Lower leg skin (tissue), 4 donors: ENCODE measurements at places on chromosomes 4 and X. TPM values are rescaled to one million over a fixed set of nuclear protein-coding genes. Genes with fewer than 3 reads are reported as not detected.

The RIPPLY1 gene
- total RNA-seq = not detected

GRCh38 chr4:37615059-37615719, 71.0 kb downstream of the RELL1 start:
- no peak for DNase-seq

DNA sequence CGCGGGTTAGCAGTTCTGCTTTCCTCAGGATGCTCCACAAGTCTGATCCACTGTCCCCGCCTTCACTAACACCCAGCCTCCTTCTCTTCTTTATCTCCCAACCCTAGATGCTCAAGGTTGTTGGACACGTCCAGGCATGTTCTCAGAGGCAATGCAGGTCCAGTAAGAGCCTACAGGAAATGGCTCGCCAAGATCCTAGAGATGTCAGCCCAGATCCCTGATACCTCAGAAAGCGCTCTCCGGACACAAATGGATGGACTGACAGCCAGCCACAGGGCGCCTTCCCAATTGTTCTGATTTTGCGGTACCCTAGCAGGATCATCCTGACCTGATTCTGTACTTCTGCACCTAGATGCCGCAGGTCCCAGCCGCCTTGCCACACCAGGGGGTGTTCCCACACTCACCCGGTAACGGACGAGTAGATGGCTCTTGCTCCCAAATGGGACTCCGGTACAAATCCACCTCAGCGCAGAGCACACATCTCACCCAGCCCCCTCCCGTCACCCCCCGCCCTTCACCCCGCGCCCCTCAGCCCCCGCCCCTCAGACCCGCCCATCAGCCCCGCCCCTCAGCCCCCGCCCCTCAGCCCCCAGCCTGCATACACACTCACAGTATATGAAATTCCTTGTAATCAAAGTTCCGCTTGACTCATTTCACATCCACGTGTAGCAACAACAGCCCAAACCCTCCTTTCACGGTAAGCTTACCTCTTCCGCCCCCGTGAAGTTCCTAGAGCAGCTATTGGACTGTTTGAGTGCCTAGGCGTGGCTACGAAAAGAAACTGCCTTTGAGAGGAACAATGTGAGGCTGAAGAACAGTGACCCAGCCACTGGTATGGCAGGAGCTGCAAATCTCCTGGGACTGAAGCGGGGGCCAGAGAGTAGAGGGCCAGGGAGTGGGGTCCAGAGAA, at the start of gene EDA2R:
TSS of gene EDA2R (minus strand) at position 488 of the 910 bp plus-strand sequence. CDS start 23,058 bp downstream, outside the sequence.
- DNase-seq = peak; percentile 14

The MTTP gene
- total RNA-seq = 0.47 TPM

DNA sequence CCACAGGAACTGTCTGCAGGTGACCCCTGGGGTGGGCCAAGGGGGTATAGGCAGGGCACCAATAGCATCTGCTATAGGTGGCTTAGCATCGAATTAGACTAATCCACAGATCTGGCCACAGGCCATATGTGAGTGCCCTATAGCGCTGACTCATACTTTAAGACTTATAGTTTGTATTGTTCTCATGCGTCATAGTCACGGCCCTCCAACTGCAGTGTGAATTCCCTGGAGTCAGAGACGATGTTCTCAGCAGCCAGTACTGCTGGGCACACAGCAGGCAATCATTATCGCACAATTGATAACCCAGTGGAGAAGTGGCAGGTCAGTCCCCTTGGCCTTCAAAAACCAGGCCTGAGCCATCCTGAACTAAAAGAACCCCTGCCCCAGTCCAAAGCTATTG, 58.1 kb downstream of the ADGRG2 start:
- DNase-seq = no peak

The WAS gene
- 2.7 TPM for total RNA-seq

DNA sequence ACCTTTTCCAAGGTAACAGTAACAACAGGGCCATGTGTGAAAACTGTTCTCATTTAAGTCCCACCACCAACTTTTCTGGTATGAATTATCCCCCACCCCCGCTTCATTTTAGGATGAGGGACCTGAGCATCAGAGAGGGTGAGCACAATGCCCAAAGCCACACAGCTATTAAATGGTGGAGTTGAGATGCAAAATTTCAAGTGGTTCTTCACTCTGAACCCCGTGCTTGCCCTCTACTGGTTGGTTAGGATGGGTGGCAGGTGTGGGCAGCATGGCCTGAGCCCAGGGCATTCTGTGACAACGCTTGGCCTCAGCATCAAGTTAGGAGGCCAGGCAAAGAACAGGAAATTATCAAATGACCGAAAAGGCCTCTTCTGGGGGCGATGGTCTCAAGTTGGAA, 33.5 kb downstream of the MED28 start:
- no peak for DNase-seq

- no peak for DNase-seq
These were observed 1722.1 kb upstream of the PCDH10 start for GRCh38 chr4:131427000-131427399.

The USP51 gene
- total RNA-seq = 0.17 TPM

GRCh38 chrX:1325515-1326116, 11.0 kb upstream of the IL3RA start:
- no peak for DNase-seq

DNA sequence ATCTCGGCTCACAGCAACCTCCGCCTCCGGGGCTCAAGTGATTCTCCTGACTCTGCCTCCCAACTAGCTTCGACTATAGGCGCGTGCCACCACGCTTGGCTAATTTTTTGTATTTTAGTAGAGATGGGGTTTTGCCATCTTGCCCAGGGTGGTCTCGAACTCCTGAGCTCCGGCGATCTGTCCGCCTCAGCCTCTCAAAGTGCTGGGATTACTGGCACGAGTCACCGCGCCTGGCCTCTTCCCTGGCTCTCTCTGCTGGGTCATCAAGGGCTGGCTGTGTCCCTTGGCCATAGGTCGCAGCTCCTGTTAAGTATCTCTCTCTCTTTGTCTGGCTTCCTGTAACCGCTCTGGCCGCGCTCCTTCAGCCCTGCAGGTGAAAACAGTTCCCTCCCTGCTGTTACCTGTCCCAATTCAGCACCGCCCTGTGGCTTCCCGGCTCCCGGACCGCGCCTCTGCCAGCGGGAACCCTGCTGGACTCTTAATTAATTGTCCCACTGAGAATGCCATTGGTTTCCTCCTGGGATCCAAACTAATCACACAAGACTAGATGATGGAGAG, 1.3 kb upstream of the RGS12 start:
- peak; percentile 49 for DNase-seq

DNA sequence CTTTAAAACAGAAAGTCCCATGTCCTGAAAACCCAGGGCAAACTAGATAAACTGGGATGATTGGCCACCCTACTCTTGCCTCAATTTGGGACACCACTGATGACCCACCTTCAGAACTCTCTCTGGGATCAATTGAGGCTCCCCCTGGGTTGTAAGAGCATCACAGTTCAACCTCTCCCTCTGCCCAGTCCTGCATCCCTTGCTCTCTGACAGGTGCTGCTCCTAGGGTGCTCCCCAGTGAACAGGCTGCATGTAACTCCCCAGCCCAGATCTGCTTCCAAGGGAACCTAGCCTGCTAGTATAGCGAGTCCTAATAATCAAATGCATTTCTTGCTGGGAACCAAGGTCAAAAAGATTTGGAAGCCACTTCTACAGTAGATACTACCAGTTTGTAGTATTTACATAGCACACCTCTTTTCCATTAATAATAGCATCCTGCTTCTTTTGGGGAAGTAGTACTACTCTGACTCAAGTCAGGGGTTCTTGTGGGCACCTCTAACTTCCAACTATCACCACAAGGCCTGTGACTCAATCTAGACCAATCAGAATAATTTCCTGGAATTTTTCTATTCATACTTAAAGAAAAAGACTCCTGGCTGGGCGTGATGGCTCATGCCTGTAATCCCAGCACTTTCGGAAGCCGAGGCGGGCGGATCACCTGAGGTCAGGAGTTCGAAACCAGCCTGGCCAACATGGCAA, 42.1 kb upstream of the SPINK2 start:
- DNase-seq = no peak

- DNase-seq = no peak
These were observed 714.2 kb downstream of the RPA4 start for GRCh38 chrX:97597954-97598353.

The GLOD5 gene
- total RNA-seq = not detected

GRCh38 chr4:36651253-36651652, 369.8 kb downstream of the DTHD1 start:
- DNase-seq = no peak

GRCh38 chr4:47784222-47784621, 53.6 kb downstream of the CORIN start:
- DNase-seq = no peak

- no peak for DNase-seq
These were observed 59.2 kb downstream of the SLC7A11 start for GRCh38 chr4:138182838-138183426.

DNA sequence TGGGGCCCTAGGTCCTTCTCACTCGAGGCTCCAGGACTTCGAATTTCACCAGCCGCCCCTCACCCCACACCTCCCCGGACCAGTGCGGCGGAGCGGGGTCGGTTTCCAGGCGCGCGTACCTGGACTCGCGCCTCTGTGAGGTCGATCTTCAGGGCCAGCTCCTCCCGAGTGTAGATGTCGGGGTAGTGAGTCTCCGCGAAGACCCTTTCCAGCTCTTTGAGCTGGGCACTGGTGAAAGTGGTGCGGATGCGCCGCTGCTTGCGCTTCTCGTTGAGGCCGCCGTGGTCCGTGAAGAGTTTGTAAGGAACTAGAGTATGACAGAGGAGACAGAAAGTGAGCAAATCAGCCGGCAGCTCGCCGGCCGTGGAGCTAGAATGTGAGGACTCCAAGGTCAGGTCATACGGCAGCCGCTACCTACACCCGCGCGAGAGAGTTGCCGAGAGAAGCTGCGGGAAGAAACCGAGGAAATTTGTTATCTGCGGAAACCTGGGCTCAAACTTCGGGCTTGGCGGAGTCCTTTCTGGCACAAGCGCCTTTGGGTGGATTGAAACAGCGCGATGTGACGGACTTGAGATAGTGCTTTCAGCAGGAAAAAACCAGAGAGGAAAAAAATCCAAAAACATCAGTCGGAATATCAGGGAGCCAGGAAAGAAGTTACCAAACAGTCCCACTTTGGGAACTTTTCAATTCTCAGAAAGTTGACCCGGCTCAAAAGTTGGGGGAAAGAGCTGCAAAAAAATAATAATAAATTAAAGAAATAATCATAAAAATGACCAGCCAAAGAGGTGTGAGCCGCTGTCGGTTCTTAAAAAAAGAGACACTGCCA, 1.1 kb downstream of the PHOX2B start:
- no peak for DNase-seq

- no peak for DNase-seq
These were observed 57.8 kb downstream of the PPP1R2C start for GRCh38 chrX:42720209-42720608.

The CFP gene
- 3.0 TPM for total RNA-seq

DNA sequence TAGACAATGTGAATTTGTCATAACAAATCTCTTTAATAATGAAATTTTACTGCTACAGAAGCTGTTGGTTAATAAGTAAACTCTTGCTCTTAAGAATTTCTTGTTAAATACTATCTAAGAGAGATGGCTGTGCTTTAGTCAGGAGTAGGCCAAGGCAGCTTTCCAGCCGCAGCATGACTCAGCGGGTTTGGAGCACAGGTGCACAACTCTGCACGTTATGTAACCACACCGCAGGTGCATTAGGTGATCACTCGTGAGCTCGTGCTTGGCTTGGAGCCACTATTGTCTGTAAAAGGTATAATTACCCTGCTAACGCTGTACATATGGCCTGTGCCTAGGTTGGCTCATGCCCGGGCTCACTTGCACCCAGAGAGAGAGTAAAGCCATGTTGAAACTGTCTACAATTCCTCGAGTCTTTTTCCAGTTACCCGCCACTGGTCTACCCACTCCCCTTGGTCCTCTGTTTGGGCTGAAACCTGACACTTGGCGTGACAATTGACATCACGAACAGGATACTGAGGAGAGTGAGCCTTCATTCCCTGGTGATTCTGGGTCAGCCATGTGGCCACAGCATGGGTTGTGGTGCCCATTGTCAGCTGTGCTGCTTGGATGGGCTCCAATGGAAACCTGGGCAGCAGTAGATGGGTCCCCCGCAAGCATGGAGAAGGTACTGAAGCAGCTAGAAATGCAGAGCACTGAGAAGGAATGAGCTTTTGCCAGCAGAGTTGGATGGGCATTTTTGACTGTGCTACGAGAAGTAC, 18.4 kb upstream of the ANAPC4 start:
- no peak for DNase-seq

DNA sequence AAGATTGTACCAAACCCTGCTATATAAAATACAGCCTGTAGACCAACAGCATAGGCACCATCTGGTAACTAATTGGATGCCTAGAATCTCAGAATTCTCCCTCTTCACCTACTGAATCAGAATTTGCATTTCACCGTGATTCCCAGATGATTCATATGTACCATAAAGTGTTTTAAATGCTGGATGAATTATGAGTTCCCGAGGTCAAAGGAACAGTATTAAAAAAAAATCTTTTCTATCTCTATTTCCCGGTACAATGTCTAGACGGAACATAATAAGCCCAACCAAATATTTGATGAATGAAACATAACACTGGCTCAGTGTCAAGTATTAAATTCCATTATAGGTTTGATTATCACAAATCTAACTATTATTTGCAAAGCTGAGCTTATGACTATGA, 280.0 kb downstream of the ANKRD50 start:
- no peak for DNase-seq

- DNase-seq = no peak
These were observed 255.7 kb upstream of the RPS6KA3 start for GRCh38 chrX:20522420-20522819.

- DNase-seq = no peak
These were observed 24.4 kb upstream of the BCORL1 start for GRCh38 chrX:129958083-129958465.

The CNKSR2 gene
- total RNA-seq = 1.1 TPM

The GTPBP6 gene
- 35.9 TPM for total RNA-seq

The FAM9C gene
- total RNA-seq = not detected

The SPANXN4 gene
- total RNA-seq = not detected

- no peak for DNase-seq
These were observed 1273.0 kb downstream of the RAPGEF2 start for GRCh38 chr4:160375772-160376452.

The CENPE gene
- 0.80 TPM for total RNA-seq

DNA sequence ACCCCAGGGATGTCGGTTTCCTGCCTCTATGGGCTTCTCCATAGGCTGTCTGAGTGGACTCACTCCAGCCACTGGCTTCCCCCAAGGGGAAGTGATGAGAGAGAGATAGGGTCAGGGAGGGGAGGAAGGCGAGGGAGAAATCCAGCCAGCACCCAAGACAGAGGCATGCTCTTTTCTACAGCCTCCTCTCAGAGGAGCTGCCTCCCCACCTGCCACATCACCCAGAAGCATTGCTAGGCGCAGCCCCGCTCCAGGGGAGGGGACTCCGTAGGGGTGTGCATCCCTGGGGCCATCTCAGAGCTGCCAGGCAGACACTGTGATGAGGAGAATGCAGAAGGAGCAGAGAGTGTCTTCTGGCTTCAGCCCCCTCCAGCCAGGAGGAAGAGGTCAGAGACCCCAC, 109.5 kb upstream of the NKX1-1 start:
- DNase-seq = no peak

The DGKK gene
- total RNA-seq = not detected

The KLF8 gene
- 93.3 TPM for total RNA-seq

GRCh38 chr4:82551734-82552133, 10.1 kb downstream of the TMEM150C start:
- no peak for DNase-seq

DNA sequence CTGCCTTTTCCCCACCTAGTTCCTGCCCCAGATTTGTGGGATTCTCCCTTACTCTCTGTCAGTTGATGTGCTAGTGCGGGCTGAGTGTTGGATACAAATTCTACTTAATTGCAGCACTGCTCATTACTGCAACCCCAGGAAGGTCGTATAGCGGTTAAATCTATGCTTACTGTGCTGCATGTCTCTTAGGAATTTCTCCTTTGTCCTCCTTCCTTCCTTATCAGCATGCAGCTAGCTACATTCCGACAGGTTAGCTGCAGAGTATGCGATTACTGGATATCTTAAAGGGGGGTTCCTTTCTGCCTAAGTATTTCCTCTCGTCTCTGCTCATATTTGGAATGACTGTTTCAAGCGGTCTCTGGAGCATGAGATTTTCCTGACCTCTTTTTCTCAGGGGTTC, 662.8 kb downstream of the TLL1 start:
- no peak for DNase-seq
